ENCODE measurements at places on chromosomes 6 and 20. TPM values are rescaled to one million over a fixed set of nuclear protein-coding genes. Genes with fewer than 3 reads are reported as not detected.

GRCh38 chr6:161439093-161439492 lies 165.2 kb upstream of the AGPAT4 start:
- no peak for DNase-seq

DNA sequence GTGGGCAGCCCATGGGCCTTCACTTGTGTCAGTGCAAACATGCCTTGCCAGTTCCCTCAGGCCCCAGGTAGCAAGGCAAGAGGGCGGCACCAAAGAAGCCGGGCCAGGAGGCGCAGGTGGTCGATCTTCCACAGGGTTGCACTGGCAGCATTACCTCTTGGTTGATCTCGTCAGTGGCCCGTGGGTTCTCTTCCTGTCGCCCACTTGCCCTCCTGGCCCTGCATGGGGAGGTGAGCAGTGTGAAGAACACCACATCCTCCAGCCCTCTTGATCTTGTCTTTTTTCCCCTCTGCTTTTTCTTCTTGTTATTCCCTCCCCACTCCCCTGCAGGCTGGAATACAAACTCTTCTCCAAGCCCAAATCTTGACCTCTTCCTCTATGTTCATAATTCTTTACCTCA lies 3.0 kb upstream of the CST11 start:
- no peak for DNase-seq

GRCh38 chr6:140857739-140858380 lies 1274.9 kb upstream of the GJE1 start:
- DNase-seq = no peak

- no peak for DNase-seq
Measured at GRCh38 chr20:63876489-63877036, 11.5 kb downstream of the TPD52L2 start.

- DNase-seq = no peak
Measured at GRCh38 chr20:60008130-60008808, 50.0 kb downstream of the CDH26 start.

- no peak for DNase-seq
Measured at GRCh38 chr6:130520221-130520620, 154.4 kb downstream of the TMEM200A start.

DNA sequence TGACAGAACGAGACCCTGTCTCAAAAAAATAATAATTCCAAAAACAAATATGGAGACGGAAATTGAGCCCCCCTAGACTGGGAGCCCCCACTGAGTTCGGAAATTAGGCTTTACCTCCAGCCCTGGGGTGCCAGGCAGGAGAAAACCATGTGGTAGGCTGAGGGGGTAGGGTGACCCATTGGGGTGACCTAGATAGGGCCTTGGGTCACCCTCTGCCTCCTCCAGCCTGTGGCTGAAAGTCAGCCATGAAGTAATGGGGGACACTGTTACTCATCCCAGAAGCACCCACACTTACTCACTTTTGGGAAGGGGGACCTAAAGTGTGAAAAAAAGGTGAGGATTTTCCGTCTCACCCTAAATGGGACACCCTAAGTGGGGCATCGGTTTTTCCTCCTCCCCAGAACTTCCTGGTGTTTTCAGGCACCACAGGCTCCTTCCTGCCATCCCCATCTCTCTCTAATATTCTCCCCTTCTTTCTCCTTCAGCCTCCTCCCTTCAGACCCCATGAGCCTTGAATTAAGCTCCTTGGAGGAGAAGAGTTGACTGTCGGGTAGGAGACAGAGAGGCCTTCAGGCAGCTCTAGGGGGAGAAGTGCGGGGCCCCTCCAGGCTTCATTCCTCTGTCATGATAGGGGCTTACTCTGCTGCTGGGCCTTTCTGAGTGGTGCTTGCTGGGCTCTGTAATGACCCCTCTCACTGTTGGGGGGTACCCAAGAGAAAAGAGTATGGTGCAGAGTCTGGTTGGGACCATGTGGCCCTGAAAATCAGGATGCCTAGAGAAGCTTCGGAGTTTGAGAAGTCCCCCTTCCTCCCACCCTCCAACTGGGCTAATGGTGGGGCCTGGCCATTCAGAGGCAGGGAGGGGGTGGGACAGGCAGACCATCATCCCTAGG lies 2.4 kb downstream of the LTB start:
- DNase-seq = no peak

- no peak for DNase-seq
Measured at GRCh38 chr6:159168536-159169192, 536 bp upstream of the FNDC1 start.

DNA sequence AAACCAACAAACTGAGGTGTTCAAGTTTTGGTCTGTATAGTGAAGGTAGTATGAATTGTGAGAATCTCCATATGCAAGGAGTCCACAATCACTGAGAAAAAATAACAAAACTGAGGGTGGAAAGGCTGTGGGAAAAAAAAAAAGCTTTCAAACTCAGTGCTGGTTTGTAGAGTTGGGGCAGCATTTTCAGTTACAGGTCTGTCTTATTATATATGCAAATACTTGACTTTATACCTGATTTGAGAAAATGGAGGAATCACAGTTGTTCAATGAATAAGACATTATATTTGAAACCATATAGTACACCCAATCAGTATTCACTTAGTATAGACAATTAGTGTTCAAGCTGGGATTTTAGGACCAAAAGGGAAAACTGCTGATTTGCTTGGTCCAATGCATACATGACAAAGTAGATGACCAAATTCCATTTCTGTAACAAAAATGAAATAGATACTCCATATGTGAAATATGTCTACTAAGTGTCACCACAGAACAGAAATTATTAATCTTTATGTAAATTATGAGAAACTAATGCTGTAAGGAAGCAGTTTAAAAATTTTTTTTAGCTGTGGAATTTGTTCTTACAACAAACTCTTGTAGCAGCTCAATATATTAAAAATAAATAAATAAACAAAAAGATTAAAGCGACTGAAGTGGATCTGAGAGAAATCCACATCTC lies 187.7 kb downstream of the ASCC3 start:
- no peak for DNase-seq

DNA sequence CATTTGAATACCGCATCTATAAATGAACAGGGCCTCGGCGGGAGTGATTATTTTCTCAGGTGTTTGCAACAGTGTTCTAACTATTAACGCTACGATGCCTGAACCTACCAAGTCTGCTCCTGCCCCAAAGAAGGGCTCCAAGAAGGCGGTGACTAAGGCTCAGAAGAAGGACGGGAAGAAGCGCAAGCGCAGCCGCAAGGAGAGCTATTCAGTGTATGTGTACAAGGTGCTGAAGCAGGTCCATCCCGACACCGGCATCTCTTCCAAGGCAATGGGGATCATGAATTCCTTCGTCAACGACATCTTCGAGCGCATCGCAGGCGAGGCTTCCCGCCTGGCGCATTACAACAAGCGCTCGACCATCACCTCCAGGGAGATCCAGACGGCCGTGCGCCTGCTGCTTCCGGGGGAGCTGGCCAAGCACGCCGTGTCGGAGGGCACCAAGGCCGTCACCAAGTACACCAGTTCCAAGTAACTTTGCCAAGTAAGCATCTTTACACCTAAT lies 70.9 kb downstream of the HFE start:
- DNase-seq = peak; percentile 85

DNA sequence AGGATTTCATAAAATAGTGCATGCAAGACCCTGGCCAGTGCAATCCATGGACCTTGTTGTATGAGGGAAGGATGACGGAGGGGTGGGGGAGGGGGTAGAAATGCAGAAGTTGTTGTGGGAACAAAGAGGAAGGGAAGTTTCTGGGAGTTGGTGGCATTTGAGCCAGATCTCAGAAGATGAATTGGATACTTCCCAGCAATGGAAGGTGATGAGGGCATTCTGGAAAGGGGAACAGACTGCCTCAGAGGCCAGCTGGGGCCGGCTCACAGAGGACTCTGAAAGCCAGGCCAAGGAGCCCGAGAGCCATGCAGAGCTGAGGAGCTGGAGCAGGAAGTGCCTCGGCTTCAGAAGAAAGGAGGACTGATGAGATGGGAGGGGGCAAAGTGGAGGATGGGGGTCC lies 2.7 kb downstream of the TMEM74B start:
- no peak for DNase-seq

- no peak for DNase-seq
Measured at GRCh38 chr20:61577065-61577464, 325.0 kb downstream of the CDH4 start.

DNA sequence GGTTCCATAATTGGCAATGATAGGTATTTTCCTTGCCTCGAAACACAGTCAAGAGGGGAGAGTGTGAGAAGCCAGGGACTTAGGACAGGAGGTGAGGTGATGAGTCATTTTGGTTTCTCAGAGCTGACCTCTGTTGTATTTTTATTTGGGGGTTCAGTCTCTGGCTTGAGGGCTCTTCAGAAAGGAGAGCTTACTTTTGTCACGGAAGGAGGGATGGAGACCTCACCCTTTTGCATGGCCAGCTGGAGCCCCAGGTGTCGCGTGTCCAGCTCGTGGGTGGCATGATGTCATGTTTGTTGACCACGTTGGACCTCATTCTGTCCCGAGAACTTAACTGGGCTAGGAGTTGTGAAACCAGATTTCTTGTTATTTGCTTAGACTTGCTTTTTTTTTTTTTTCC lies 293.9 kb downstream of the QKI start:
- no peak for DNase-seq

Gene C6orf132
- 106 TPM for total RNA-seq

Gene MYB
- total RNA-seq = 14.2 TPM

Gene TP53TG5
- not detected for total RNA-seq

Gene SLC26A8
- not detected for total RNA-seq

Gene CD109
- 1.7 TPM for total RNA-seq

Gene CFAP61
- not detected for total RNA-seq

Gene PAX1
- not detected for total RNA-seq
